AG20443 (cell line): ENCODE measurements at places on chromosomes 12 and 14.

- DNase-seq = no peak
Observed at GRCh38 chr12:94207849-94208621, 59.7 kb downstream of the PLXNC1 start.

GRCh38 chr14:71208702-71209357 is 301.6 kb downstream of the PCNX1 start:
- no peak for DNase-seq

DNA sequence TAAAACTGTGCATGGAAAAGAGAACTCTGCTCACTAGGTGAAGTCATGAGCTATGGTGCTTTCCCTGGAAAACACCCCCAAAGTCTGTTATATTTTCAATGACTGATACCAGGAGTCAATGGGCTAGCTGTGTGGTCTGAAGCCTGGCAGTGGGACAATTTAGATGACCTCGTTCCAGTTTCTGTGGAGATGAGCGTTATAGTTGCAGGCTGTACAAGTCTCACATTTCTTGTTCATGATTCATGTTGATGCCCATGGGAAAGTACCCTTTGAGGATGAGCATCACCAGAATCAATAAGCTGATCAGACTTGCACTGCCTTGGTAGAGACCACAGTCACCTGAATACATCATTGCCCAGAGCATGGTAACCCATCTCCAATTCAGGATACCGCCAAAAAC is 70.7 kb downstream of the NOVA1 start:
- DNase-seq = no peak

DNA sequence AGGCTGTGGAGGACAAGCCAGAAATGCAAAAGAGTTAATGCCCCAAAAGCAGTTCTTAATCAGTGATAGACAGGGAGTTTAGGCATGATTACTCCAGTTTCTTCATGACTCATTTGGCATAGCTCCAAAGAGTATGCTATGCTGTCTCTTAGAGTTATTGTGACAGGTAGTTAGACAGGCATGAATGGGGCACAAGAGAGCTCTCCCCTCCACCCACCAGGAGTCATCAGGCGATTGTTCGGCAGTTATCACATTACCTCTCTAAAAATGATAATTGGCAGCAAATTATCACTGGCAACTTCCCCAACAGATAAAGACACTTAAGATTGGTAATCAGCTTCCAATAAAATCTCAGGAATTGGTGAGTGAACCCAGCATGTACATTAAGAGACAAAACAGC is 320.1 kb downstream of the DAD1 start:
- no peak for DNase-seq

GRCh38 chr12:92085736-92086040 is 60.0 kb downstream of the BTG1 start:
- DNase-seq = no peak

DNA sequence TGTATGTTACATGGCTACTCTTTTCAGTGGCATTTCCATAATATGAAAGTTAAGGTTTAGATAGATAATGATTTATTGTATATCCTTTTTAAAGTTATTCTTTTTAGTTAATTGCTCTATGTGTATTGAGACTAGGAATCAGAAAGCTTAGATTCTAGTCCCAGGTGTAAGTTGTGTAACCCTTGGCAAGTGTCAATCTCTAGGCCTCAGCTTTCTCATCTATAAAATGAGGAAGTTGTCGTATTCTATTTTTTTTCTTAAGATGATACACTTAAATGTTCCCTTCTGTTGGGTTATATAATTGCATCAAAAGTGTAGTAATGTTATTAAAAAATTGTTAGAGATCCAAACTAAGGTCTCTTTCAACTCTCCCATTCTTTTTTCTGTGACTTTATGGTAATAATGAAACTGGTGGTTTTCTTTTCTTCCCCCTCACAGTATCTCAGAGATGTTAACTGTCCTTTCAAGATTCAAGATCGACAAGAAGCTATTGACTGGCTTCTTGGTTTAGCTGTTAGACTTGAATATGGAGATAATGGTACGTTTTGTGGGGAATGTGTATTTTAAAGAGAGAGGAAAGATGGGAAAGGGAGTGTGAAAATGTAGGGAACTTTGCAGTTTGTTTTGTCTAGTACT is 4.1 kb downstream of the RTRAF start:
- no peak for DNase-seq

GRCh38 chr14:68249661-68250451 is 430.3 kb downstream of the RAD51B start:
- peak; percentile 43 for DNase-seq

- DNase-seq = no peak
Observed at GRCh38 chr12:125492354-125493270, 427.4 kb downstream of the AACS start.

- no peak for DNase-seq
Observed at GRCh38 chr14:71328183-71328582, 420.9 kb downstream of the PCNX1 start.

- no peak for DNase-seq
Observed at GRCh38 chr12:29781705-29782266, 2.0 kb downstream of the TMTC1 start.

- no peak for DNase-seq
Observed at GRCh38 chr12:1816730-1817348, 3.5 kb upstream of the LRTM2 start.

DNA sequence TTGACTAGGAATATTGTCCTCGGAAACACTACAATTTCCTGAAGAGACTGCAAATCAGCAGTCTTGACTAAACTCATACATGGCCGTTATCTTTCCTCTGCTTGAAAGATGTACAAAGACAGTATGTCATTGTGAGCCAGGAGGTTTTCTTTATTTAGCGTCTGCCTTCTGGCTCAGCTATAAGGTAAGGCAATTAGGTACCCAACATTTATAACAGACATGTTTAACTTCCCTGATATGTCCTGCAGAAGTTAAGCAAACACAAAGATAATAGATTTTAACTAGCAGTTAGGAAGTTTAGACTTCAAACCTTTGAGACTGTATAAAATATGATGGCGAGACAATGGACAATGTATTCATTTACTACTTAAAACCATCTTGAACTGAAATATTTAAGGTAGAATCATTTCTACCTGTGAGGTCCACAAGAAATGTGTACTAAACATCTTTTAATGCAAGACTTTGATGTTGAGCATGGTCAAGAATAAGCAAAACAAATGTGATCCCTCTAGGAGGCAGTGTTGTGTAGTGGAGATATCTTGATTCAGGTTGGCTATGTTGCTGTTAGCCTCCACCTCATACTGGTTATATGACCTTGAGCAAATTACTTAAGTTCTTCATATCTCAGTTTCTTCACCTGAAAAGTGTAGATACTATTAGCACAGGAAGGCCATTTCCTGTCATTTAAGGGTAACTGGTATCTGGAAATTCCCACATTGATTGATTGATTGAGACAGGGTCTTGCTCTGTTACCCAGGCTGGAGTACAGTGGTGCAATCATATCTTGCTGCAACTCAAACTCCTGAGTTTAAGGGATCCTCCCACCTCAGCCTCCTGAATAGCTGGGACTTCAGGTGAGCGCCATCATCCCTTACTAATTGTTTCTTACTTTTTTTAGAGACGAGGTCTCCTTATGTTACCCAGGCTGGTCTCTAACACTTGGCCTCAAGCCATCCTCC is 96.3 kb upstream of the EEA1 start:
- DNase-seq = peak; percentile 61

- DNase-seq = no peak
Observed at GRCh38 chr14:32661216-32661615, 277.5 kb upstream of the NPAS3 start.

DNA sequence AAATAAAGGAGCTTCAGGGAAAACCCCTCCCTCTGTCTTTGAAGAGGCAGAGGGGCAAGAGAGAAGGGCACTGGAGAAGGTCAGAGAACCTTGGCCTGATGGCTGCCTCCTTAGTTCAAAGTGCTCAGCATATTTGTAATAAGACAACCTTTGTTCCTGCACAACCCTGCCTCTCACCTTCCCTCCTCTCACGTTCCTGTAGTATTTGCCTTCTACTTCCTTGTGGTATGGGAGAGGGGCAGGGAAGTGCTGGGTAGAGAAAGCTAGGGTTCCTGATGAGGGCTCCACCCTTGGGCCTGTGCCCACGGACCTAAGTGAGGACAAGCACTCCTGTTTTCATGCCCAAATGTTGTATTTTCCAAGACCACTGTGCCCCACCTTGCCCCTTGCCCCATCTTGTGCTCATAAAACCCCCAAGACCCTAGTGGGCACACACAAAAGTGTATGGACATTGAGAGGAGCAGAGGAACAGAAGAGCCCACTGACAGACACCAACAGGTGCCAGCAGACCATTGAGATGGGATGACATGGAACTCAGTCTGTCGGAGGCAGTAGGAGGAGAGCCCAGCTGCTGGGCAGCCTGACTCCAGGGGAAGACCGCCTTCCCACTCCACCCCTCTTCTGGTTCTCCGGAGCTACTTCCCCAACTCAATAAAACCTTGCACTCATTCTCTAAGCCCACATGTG is 261.5 kb upstream of the CCDC196 start:
- DNase-seq = no peak

DNA sequence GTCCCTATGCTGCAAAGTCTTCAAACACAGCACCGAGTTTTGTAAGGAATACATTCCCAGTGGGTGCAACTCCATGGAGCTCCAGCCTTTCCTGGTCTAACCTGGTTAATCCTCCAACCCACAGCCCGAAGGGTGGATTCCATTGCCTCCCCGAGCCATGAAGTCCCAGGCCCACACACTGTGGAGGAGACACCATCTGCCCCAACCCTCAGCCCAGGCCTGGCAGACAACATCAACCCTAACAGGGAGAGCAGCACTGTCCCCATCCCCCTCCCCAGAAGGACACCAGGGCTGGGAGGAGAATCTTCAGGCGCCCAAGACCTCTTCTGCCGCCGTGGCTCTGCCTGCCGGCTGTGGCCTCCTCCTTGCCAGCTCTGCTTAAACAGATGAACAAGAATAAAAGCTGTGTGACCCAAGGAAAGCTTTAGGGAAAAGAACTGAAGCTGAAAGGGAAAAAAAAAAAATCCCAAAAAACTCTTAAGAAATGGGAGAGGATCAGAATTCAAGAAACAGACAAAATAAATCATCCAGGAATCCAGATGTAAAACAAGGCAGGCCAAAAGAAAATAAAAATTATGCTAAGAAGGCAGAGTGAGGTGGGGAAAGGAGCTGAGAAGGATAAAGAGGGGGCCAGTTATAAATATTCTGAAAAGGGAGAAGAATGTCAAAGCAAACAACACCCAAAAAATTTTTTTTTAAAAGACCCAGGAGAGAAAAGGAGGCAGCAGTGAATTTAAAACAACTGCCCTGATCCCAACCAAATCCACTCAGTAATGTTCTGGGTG is 16.0 kb upstream of the ZFP36L1 start:
- DNase-seq = no peak

DNA sequence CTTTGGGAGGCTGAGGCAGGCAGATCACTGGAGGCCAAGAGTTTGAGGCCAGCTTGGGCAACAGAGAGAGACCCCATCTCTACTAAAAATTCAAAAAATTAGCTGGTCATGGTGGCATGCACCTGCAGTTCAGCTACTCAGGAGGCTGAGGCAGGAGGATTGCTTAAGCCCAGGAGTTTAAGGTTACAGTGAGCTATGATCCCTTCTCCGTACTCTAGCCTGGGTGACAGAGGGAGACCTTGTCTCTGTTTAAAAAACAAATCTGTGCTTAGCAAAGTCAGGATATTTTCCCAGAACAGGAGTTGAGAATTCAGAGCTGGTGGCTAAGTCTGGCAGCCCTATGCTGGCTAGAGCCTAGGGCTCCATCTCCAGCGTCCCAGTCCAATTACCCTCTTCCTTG is 142.9 kb upstream of the PZP start:
- no peak for DNase-seq

- no peak for DNase-seq
Observed at GRCh38 chr14:99983251-99984015, 81.8 kb upstream of the EVL start.

- DNase-seq = no peak
Observed at GRCh38 chr14:96727491-96727890, 69.7 kb upstream of the VRK1 start.

DNA sequence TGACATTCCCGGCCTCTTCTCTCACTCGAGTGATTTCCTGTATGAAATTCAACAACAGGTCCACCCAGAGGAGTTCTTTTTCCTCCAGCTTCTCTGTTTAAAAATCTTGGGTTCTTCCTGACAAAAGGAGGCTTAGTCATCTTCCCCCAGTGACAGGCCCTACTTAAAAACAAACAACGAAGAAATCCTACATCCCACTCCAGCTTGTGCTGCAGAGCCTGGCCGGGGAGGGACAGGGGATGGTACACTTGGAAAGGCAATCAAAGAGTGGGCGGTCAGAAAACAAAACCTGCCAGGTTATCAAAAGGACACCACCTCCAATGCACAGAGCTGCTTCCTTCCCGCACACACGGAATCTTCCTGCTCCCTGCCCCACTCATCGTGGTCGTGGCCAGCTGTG is 101.3 kb downstream of the CACNA1C start:
- peak; percentile 53 for DNase-seq

GRCh38 chr12:65778258-65779090 is 45.8 kb upstream of the HMGA2 start:
- DNase-seq = peak; percentile 55

DNA sequence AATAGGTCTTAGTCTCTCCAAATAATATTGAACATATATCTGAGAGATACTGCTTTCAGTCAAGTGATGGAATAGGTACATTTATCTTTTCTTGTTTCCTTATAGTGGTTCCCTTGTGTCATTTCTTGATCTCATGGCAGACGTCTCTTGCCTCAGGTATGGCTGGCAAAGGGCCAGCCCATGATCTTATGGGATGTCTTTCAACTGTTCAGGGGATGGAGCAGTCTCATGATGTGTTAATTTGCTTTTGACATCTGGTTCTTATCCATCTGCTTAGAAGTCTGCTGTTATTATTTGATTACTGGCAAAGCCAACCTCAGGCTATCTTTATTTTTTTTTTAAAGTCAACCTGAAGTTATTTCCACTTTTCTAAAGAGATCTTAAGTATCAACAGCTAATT is 262.9 kb downstream of the TMEM117 start:
- DNase-seq = no peak

GRCh38 chr12:52079576-52080402 is at the start of gene SMIM41:
TSS of gene SMIM41 (plus strand) at chr12:52079704. CDS start at chr12:52079780, 76 bp downstream.
- DNase-seq = no peak

GRCh38 chr14:94004015-94004414 is 6.9 kb downstream of the CCDC197 start:
- no peak for DNase-seq

- DNase-seq = no peak
Observed at GRCh38 chr12:47747126-47747525, 11.6 kb downstream of the RAPGEF3 start.

- DNase-seq = no peak
Observed at GRCh38 chr14:45181329-45181728, 45.6 kb downstream of the FANCM start.

DNA sequence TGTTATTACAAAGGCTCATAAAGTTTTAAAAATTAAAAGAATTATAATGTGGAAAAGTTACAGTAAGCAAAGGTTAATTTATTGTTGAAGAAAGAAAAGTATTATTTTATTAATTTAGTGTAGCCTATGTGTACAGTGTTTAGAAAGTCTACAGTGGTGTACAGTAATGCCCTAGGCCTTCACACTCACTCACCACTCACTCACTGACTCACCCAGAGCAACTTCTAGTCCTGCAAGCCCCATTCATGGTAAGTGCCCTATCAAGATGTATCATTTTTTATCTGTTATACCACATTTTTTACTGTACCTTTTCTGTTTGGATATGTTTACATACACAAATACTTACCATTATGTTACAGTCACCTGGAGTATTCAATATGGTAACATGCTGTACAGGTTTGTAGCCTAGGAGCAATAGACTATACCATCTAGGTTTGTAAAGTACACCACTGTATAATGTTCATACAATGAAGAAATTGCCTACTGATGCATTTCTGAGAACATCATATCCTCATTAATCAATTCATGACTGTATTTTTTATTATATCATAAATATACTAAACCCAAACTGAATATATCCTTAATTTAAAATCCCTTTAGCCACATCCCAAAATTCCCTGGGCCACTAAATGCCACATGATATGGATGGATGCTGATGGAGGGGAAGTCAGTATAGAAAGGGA is 43.6 kb upstream of the NID2 start:
- DNase-seq = no peak
